Lung (tissue), 17 donors: ENCODE measurements at places on chromosomes 3 and 15.

DNA sequence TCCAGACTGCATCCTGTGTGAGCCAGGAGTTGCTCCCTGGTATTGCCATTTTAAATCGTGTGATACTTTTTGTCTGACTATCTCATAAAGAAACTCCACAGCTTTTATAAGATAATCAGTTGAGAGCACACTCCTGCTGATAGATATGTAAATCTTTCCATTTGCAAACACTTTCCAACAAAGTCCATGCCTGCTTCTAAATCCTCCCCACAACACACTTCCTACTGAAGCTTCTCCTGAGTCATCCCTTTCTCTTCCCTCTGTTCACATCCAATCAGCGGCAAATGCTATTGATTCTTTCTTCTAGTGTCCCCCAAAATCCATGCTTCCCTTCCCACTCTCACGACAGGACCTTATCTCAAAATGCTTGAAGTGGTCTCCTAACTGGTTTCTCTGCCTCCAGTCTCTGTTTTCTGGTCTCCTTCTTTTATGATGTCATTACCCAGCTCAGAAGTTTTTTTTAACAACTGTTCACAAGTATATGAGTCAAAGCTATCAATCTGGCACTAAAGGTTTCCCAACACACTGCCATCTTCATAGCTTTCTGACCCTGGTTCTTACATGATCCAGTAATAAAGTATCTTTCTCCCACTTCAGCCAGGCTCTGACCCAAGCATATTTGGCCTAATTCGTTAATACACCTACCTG lies 4.5 kb upstream of the WWTR1 start:
- no peak for DNase-seq

- no peak for DNase-seq
These were observed 5.1 kb upstream of the MTHFS start for GRCh38 chr15:79901958-79902357.

GRCh38 chr3:99873269-99874102 lies 55.8 kb downstream of the CMSS1 start:
- no peak for DNase-seq

- DNase-seq, result no peak
These were observed 51.6 kb upstream of the DUT start for GRCh38 chr15:48279608-48280007.

DNA sequence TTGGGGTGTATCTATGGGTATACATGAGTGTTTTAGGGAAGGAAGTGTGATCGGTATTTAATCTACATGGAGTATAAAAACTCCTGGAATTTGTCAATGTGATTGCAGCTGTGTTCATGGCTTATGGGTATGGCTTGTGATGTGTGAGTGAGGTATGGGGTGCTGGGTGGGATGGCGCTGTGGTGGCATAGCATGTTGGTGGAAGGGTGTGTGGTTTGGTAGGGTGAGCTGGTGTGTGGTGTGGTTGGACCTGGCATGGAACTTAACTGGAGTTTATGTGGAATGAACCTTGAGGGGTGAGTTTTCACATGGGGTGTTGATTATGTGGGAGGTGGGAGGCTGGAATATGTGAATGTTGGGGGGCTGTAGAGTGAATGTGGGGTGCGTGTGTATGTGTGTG lies 492 bp upstream of the MOBP start:
- no peak for DNase-seq

DNA sequence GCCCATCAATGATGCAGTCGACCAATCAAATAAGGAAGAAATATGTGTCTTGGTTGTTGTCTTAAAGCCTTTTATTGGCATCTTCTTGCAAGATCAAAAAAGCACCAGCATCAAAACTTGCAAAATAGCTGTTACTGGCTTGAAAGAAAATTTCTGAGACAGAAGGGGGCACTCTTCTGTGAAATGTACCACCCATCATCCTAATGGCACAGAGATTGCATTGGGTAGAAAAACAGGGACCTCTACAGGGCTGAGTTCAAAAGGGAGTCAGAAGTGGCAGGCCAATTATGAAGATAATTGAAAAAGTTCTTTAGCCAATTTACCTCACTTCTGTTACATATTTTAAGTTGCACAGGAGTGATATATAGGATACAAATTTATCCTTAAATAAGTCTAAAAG lies 122.3 kb upstream of the GPR149 start:
- DNase-seq, result no peak

DNA sequence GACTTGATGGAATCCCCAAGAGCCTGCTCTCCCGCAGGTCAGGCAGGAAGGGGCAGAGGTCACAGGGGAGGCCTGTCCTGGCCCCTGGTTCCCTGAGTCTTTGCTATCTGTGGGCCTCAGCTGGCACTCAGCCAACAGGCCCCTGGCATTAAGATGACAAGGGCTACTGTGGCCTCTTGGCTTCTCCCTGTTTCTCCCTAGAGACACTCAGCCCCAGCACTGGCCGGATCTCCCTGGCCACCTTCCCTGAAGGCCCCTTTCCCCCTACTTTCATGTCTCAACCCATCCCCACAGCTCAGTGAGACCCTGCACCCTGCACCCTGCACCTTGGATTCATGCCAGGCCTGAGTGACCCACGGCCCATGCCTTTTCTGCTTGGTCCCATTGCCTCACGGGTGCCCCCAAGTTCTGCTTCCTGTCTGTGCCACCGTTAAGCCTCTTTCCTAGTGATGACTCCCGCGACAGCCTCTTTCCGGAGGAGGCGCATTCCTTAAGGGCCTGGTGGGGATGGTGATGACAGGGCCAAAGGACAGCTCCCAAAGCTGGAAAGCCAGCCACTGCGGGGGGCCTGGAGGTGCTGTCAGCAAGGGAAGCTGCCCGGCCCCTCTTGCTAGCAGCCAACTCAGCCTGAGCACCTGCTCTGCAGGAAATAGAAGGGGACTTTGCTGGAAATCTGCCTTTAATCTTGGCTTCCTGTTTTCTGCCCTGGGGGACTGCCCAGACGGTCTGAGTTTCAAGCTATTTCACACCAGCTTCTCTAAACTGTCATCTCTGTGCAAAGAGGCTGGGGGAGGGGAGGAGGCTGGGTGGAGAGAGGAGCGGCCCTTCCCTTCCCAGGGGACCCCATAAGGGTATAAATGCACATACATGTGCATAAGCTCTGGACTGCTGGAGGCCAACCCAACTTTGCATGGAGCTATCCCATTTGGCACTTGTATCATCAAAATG lies 4.8 kb upstream of the CSK start:
- DNase-seq, result peak; percentile 48

GRCh38 chr3:132343018-132343612 lies 25.9 kb downstream of the ACP3 start:
- DNase-seq, result peak; percentile 80

GRCh38 chr15:78671626-78672211 lies 30.7 kb upstream of the CHRNB4 start:
- DNase-seq, result peak; percentile 52

DNA sequence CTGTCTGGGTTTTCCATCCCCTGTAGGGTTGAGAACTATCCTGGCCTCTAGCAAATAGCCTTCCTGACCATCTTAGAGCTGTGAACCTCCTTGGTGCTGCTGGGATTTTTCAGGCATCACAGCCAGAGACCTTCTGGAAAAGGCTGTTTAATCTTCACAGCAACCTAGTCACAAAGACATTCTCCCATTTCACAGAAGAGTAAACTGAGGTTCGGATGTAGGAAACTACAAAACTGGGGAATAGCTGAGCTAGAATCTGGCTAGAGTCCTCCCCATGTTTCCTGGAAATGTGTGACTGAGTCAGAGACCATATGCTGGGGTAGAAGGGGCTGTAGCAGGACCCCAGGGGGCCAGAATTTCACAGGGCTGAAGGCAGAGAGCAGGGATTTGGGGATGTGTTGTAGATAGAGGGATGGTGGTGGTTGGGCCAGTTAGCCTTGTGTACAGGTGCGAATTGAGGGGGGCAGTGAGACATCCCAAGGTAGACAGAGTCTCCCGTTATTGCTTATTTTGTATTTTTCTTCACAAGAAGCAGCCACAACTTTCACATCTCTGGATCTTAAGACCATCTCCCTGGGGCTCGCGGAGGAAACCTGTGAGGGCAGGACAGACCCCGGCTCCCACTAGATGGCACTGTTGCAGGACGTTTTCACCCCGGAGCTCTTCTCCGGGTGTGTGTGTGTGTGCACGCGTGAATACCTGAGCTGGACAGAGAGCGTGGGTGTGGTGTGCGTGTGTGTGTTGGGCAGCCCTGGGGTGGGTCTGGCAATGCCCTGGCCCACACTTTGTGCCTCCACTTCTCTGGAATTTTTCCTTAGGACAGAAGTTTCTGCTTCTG lies 66.9 kb upstream of the PRR23C start:
- DNase-seq, result peak; percentile 59
